Activated T-helper 1 cell treated with anti-CD3 and anti-CD28 coated beads, Interleukin-12 subunit alpha, Interleukin-12 subunit beta, Interleukin-2, Interleukin-4 antibody, amounts not matched to agents 30 ng/mL and 10 ng/mL and 1 ng/mL, durations not matched to agents 14 hours and 24 hours and 36 hours (primary cell): ENCODE measurements at places on chromosomes 12 and 14.

DNA sequence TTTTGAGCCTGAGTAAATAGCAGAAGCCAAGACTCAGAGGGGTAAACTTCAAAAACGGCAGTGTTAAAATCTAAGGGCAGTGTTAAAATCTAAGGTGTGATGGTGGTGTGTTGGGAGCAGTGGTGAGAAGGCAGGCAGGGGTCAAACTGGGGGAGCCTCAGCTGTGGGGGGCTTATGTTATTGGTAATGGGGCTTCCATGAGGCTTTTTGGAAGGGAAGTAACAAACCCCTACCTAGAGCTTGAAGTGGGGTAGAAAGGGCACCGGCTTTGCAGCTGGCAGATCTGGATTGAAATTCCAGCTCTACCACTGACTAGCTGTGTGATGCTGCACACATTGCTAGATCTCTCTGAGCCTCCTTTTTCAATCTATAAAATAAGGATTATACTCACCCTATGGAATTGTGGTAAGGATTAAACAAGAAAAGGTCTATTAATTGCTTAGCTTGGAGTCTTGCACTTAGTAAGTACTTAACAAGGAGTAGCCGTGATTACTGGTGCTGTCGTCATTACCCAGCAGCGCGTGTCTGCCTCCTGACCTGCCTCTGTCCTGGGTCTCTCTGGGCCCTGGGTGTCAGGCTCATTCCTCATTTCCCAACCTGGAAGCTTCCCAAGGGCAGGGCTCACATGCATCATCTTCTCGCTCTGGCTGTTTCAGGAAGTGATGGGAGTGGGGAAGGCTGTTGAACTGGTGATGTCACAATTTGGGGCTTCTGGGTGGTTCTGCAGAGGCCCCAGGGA, 18.5 kb upstream of the KRT80 start:
- DNase-seq, result no peak

DNA sequence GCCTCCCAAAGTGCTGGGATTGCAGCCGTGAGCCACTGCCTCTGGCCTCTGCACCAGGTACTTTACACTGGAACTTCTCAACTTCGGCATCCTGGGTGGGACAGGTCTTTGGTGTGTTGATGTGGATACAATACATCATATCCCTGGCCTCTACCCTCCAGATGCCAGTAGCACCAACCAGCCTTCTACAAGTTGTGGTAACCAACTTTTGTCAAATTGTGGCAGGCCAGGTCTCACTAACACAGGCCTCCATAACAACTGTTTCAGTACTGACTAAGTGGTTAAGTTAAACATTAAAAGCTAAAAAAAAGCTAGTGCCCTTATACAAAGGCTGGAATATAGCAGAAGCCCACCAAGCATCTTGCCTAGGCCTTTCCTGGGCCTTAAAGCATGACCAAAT, 232.9 kb downstream of the PCNX1 start:
- DNase-seq, result no peak

GRCh38 chr12:19369691-19370148, 69.6 kb upstream of the AEBP2 start:
- DNase-seq, result no peak

DNA sequence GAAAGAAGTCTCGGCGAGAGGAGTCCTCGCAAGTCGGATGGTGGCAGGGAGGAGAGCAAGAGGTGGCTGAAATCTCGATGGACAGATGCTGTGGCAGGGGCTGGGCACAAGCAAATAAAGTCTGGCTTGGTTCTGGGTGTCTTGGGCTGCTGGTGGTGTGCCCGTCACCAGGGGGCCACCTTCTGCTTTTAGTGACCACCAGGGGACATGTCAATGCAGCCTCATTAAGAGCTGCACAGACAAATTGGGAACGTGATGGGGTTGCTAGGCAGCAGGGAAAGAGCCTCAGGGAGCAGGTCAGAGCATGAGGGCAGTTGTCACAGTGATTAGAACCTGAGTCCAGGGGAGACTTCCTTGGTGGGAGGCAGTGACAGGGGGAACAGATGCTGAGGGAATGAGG, 44.0 kb downstream of the LRRC74A start:
- no peak for DNase-seq

DNA sequence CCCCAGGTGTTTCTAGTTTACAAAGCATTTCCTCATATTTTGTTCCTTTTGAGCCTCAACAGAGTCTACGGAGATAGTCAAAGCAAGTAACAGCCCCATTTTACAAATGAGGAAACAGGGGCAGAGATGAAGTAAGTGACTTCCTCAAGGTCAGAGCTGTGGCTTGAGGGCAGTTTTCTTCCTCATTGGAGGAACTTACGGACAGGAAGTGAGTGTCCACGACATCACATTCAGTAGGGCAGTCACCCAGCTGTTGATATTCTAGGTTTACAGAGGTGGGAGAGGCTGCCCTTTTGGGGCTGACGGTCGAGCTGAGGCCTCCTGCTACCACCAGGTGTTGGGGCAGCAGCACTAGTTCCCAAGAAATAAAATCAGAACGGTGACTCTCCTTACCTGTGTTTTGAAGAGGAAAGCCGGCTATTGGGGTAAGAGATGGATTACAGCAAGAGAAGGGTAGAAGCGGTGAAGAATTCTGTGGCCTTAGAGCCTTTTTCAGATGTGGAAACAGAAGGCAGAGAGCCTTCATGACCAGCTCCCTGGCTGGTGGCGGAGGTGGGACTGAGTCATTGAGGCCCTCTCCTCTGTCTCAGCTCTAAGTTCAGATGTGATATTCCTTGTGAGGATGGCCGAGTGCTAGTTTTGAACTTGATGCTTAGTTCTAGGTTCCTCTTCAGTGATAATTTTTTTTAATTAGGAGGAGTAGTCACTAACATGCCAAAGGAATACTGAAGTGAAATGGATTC, 41.7 kb downstream of the SUSD6 start:
- no peak for DNase-seq

DNA sequence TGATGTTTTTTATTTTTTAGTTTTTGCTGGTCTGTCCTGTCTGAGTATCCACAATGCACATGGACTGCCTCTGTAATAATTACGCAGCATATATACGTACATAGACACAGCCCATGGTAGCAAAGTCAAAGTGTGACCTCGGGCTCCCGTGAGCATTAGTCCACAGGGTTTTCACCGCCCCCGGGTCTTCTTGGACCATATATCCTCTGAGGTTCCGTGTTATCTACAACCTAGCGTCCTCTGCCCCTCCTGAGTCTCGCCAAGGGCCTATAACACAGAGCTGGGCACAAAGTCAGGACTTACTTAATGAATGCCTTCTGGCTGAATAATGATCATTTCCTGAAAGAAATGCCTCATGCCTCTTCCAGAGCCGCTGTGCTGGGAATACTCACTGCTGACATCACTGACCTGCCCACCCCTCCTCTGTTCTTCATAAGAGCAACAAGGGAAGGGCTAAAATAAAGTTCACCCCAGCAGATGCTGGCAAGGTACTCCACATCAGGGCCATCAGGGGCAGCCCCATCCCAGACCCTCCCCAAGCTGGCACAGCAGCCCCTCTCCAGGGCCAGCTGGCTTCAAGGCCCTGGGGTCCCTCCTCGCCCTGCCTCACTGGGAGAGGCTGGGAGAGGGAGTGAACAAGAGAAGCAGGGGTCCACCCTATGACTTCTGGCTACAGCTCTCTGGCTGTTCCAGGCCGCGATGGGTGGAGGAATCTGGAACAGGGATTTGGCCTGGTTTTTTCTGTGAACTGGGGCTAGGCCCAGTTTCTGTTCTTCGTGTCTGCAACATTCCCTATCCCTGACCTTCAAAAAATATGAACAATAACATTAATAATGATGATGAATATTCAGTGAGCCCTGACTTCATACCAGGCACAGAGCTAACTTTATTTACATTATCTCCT, 7.9 kb downstream of the HDAC7 start:
- DNase-seq, result no peak
